ENCODE measurements at places on chromosomes 16 and 17.

DNA sequence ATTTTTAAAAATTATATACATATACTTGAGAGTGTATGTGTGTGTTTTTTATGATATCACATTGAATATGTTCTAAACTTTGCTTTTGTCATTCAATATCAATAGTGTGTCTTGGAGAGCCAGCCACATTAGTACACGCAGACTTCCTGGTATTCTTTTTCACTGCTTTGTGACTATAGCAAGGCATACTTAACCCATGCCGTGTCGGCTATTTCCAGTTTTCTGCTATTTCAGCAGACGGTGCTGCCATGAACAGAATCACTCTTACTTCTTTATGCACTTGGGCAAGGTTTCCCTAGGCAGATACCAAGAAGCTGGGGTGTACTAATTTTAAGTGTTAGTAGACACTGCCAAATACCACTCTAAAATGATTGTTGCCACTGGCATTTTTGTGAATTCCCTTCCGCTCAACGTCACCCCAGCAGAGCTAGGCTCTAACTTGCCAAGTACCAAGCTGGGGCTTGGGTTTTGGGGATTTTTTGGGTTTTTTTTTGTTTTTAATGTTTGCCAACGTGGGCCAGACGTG is 134.9 kb downstream of the SOCS1 start:
- ATAC-seq: no peak

GRCh38 chr16:81429045-81429521 is 15.5 kb upstream of the CMIP start:
- ATAC-seq: no peak

- ATAC-seq: no peak
Observed at GRCh38 chr17:44122816-44123355, 555 bp downstream of the HDAC5 start.

DNA sequence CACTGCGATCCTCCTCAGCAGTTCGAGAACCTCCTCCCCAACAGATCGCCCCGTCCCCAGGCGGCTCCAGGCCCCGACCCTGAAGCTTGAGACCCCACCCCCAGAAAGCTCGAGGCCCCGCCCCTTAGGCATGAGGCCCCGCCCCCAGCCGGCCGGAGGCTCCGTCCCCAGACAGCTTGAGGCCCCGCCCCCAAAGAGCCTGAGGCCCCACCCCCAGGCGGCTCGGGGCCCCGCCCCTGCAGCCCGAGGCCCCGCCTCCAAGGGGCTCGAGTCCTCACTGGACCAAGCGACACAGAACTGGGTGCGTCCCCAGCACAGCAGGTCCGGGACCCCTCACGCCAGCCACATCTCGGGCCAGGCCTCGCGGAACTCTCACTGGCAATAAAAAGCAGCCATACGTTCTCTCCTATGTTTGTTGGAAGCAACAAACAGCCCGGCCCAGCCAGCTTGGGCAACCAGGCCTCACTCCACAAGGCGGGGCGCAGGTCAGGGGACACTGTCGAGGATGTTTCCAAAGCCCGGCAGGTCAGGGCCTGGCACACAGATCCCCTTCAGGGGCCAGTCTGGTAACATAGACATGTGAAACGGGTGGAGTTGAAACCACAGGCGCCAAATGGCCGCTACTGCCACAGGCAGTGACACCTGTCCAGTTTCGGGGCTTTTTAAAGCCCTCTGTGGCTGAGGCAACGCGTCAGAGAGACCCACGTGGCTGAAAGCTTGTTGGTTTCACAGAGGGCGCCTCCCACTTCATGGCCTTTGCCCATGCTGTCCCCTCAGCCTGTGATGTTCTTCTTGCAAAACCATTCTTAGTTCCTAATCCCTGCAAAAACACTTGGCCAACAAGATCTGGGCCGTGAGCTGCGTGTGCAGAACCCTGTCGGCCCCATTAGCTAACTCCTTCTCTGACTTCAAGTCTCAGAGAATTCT is 224.2 kb downstream of the PARN start:
- no peak for ATAC-seq

DNA sequence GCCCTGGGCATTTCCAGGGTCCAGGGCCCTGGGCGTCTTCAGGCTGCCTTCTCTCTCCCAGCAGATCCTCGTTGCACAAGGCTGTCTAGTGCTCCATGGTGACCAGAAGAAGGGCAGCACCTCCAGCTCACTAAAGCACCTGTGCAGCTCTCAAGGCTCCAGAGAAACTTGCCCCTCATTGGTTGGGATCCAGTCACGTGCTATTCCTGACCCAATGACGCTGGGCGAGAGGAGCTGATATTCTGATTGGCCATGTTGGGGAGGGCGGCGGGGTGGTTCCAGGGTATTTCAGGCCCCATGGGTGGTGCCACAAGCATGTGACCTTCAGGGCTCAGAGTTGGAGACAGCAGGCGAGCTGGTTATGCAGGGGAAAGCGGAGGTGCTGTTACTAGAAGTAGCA is 309.1 kb downstream of the TOX3 start:
- ATAC-seq: no peak

- no peak for ATAC-seq
Observed at GRCh38 chr17:50560931-50561745, 623 bp downstream of the CACNA1G start.

DNA sequence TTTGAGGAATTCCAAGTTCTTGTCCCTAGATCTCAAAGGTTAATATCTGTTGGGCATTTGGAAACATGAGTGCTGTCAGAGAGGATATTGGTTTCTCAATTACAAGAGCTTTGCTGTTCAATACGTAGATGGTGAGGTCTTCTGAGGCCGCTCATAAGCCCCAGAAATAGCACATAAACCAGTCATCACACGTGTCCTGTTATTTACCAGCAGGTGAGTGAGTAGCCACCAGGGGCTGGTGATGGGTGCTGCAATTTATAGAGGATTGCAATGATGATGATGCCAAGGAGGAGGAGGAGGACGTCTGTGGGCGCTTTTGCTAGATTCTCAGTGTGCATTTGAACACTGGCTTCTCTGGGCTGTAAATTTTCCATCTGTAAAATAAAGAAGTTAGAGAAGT is 89.0 kb downstream of the SALL1 start:
- no peak for ATAC-seq

- ATAC-seq: no peak
Observed at GRCh38 chr16:29012913-29013553, 28.2 kb downstream of the LAT start.

GRCh38 chr17:16258901-16259300 is 41.9 kb downstream of the PIGL start:
- no peak for ATAC-seq

DNA sequence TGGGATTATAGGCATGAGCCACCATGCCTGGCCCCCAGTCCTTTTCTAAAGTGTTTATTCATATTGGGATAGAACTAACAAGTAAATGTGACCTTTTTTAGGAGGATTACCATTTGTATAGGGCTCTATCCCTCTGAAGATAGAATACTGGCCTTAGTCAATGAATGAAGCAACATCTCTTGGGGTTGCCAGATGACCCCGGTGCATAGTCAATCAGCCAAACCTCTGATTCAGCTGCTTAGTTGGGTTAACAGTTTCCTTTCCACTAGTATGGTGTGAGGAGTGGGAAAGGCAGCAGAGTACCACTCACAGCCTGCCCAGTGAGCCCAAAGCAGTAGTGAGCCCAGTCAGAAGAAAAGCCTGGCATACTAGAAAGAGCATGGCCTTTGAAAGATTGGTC is 94.6 kb upstream of the TBX2 start:
- ATAC-seq: no peak

- ATAC-seq: no peak
Observed at GRCh38 chr17:50221266-50221863, 19.9 kb upstream of the COL1A1 start.

- ATAC-seq: no peak
Observed at GRCh38 chr17:76371656-76372628, 12.5 kb upstream of the SPHK1 start.

DNA sequence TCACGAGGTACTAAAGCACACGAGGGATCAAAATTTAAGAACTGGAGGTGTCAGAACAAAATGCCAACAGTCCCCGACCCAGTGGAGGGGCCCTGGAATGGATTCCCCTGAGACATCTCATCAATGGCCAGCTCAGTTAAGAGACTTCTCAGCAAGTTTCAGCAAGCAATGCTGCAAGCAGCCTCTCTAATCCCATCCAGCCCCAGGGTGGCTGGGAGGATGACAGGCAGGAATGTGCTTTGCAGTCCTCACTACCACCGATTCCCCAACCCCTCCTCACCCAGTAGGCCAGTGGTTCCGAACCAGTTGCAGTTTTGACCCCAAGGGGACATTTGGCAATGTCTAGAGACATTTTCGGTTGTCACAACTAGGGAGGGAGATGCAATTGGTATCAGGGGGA is 8.7 kb downstream of the GPRC5B start:
- no peak for ATAC-seq

DNA sequence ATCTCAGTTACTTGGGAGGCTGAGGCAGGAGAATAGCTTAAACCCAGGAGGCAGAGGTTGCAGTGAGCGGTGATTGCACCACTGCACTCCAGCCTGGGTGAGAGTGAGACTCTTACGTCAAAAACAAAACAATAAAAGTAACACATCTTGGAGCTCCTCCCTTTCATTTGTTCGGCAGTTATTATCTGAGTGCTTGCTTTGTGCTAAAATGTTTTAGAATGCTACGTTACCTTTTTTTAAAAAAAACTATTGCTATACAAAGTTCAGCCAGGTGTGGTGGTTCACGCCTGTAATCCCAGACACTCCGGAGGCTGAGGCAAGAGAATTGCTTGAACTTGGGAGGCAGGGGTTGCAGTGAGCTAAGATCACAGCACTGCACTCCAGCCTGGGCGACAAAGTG is 15.8 kb downstream of the IST1 start:
- no peak for ATAC-seq

DNA sequence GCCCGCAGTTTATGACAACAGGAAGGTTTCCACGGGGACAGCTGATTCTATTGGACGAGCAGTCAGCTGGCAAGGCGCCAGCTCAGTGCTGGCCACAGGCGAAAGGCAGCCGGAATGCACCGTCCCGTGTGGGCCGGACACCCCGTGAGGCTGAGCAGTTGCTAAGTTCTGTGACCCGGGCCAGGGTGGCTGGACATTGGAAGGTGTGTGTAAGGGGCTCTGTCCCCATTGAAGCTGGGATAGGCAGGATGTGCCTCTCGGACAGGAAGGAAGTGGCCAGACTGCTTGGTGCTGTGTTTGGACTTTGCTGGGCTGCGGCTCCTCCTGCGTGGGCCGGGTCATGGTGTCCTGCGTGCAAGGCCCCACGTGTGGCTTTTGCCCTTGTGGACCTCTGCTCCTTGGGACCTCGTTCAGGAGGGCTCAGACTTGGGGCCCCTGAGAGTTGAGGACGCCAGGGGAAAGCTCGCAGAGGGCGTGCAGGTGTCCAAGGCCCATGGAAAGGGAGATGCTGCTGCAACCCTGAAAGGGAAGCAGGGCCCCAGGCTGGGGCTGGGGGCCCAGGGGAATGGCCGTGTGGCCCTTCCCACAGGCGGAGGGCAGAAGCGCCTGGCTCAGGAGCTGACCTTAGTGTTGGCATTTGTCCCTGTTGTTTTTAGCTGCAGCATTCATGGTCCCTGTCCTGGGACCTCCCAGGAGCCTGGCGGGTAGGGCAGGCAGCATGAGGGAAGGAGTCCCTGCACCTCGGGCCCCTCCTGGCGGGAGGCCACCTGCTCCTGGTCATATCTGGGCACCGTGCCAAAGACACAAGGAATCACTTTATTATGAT is 10.0 kb downstream of the BAIAP2 start:
- peak; percentile 3 for ATAC-seq

DNA sequence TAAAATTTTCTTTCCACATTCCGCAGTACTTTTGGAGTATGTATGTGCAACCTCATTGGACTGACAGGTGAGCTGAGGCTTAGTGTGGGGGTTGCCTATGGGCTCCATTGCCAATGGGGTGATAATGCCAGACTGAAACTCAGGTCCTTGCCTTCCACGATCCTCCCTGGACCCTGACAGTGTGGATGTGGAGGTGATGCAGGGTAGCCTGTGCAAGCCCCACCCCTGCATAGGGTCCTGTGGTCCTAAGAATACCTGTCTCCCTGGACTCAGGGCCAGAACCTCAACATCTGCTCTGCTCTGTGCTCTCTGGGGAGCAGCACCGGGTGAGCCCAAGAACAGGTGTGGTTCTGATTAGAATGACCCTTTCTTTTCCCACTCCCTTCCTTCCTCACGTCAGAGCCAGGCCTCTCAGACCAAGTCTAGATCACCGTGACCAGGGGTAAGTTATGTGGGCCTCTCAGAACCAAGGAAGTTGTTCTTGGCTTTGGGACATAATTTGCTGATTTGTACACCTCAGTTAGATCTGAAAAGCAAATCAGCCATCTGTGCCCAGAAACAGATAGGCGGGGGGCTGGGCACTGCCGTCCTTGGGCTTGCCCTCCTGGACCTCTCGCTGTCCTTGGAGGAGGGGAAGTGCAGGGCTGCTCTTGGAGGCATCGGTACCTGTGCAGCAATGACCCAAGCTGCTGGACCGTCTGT is 8.4 kb upstream of the TNS4 start:
- ATAC-seq: no peak

GRCh38 chr16:23650674-23651416 is 9.6 kb downstream of the DCTN5 start:
- peak; percentile 90 for ATAC-seq

DNA sequence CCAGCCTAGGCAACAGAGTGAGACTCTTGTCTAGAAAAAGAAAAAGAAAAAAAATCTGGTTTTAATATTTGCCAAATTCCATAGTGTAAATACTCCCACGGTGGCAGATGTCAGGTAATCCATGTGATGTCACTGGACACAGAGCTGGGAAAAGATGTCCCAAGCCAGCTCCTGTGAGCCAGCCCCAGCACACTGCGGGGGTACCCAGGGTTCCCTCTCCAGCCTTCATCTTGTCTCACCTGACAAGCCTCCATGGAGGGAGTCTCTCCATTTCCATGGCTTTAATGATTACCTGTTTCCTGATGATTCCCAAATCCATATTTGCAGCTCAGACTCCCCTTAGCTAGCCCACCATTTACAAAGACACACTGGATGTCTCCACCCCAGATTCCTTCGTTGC is 4.6 kb downstream of the CD300LB start:
- ATAC-seq: no peak

- ATAC-seq: no peak
Observed at GRCh38 chr17:54898576-54898975, 2.1 kb upstream of the TOM1L1 start.

DNA sequence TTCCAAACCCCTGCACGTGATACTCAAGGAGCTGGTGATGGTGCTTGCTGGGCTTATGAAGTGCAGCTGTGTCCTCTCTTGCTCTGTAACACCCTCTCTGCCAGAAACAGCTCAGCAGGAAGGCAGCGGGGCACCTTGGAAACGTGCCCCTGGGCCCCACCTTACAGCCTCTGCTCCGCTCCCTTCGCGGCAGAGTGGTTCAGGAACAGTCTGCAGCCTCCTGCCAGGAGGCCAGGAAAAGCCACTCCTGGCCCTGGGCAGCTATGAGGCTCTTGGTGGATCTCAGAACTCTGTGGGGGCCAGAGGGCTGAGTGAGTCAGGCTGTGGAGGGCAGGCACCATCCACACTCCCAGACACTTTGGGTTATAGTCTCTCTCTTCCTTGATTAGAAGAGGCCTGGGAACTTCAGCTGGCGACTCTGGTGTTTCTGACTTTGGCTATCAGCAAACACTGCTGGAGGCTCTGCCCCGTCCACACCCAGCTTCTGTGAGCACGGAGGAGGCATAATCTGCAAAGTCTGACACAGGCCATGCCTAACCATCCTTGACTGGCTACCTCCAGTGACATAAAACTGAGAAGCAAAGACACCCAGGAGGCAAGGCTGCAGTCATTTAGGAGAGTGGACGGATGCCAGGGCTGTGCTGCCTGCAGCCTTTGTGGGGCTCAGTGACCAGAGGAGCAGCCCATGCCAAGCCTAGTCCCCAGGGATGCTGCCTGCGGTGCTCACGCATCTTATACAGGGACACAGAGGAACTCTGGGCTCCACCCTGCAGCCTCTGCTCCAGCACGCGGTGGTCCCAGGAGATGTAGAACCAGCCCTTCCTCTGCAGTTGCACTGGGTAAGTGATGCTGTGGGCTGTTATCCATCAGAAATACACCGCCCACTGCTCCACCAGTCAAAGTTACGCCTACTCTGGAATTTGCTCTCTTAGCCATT is 65.3 kb downstream of the METRNL start:
- peak; percentile 42 for ATAC-seq

Data from motor neuron (in vitro differentiated cells).